Head of caudate nucleus (tissue), 42 donors: ENCODE measurements at places on chromosomes 11 and 22.

DNA sequence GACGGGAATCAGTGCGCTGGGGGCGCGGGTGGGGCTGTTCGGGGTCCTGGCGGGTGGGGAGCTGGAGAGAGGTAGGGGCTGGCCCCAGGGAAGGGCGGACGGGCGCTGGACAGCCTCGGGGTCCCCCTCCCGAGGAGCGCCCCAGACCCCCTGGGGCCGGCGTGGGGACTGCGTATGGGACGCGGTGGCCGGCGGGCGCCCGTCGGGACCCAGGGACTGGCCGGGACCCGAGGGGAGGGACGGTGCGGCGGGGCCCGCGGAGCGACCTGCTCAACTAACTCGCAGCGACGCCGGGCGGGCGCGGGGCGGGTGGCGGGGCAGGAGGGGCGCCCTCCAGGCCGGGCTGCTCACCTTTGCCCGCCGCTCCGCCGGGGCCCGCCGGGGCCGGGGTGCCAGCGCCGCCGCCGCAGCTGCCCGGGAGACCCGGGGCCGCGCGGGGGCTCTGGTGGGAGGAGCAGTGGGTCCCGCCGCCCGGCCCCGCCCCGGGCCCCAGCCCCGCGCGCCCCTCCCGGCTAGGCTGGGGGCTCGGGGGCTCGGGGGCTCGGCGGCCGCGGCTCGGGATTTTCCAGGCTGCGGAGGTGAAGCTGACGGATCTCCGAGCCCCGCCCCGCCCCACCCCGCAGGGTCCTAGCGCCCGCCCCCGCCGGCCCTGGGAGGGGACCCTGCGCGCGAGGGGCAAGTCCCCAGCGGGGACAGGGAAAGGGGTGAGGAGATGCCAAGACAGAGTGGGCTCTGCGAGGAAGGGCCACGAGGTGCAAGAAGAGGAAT, 12.3 kb downstream of the STARD10 start:
- DNase-seq = no peak

GRCh38 chr11:7454854-7455253, 30.5 kb upstream of the OLFML1 start:
- DNase-seq = no peak

- peak; percentile 0 for DNase-seq
These were observed 72.7 kb downstream of the BRD1 start for GRCh38 chr22:49754696-49755630.

- DNase-seq = no peak
These were observed 145.6 kb downstream of the FEZ1 start for GRCh38 chr11:125350206-125351032.

GRCh38 chr11:110711776-110712658, at the start of gene ARHGAP20:
TSS of gene ARHGAP20 (minus strand) at chr11:110712437. CDS start at chr11:110712231, 206 bp downstream.
- peak; percentile 11 for DNase-seq

GRCh38 chr11:20159466-20160381, 551 bp downstream of the DBX1 start:
- DNase-seq = no peak

DNA sequence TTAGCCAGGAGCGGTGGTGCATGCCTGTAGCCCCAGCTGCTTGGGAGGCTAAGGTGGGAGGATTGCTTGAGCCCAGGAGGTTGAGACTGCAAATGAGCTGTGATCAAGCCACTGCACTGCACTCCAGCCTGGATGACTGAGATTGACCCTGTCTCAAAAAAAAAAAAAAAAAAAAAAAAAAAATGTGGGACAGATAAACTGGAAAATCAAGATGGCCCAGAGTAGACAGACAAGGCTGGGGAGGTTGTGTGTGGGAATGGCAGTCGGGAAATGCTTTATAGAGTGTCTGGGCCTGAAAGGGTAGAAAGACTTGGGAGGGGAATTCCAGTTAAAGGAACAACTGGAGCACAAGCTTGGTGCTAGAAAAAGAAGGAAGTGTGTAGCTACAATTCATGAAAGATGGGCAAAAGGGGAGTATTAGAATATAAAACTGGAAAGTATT, 18.2 kb upstream of the WDR74 start:
- DNase-seq = no peak

GRCh38 chr11:15406851-15407351, 292.2 kb downstream of the INSC start:
- no peak for DNase-seq
